IPS DF 19.7 (cell line): ENCODE measurements at places on chromosomes 5 and 9.

DNA sequence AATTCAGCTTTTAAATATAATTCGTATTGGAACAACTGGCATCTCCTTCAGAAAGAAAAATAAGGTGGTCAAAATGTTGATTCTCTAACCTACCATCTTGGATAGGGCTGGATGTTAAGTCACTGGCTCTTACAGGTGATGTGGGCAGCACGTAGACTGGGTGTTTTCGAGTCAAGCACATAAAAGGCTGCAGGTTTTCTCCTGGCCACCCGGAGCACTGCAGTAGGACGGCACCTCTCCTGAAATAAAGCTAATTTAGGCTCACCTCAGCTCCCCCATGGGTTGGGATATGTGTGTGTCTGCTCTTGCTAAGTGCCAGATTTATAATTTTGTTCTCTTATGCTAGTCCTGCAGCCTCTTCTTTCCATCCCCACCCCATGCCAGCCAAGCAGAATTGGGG lies 80.3 kb downstream of the IQGAP2 start:
- peak; percentile 28 for DNase-seq

DNA sequence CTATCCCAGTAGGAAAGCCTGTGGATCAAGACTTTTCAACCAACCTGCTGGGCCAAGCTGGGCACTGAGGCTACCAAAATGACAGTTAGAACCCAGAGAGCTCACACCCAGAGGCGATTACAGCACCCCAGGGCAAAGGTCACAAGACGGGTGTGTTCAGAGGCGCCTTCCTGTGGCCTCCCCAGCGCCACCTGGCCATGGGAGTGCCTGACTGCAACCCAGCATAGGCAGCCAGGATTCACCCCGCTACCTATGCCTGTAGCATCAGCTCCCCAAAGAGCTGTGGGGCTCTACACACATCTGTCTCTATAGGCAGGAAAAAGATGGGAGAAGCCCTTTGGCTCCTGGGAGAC lies 33.5 kb downstream of the PDGFRB start:
- no peak for DNase-seq

- peak; percentile 54 for DNase-seq
These were observed 800.4 kb upstream of the DMAC1 start for GRCh38 chr9:8599937-8600336.

- no peak for DNase-seq
These were observed 73.3 kb downstream of the INSYN2B start for GRCh38 chr5:169906745-169907649.

GRCh38 chr5:136113606-136114005 lies 19.0 kb upstream of the SMAD5 start:
- no peak for DNase-seq

DNA sequence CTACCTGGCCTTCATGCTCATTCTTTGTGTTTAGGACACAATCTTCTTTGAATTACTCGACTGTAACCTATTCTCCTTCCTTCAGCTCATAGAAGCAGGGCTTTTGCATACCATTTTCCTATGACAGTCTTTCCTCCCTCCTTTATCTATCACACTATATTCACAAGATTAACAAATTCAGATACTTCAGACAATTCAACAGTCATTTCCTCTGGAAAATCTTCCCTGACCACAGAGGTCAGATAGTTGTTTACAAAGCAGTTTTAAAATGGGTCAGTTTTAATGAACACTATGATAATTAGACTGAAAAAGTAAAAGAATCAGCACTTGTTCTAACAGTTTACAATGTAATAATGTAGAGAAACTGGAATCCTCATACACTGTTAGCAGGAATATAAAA lies 4.3 kb downstream of the CAAP1 start:
- no peak for DNase-seq

DNA sequence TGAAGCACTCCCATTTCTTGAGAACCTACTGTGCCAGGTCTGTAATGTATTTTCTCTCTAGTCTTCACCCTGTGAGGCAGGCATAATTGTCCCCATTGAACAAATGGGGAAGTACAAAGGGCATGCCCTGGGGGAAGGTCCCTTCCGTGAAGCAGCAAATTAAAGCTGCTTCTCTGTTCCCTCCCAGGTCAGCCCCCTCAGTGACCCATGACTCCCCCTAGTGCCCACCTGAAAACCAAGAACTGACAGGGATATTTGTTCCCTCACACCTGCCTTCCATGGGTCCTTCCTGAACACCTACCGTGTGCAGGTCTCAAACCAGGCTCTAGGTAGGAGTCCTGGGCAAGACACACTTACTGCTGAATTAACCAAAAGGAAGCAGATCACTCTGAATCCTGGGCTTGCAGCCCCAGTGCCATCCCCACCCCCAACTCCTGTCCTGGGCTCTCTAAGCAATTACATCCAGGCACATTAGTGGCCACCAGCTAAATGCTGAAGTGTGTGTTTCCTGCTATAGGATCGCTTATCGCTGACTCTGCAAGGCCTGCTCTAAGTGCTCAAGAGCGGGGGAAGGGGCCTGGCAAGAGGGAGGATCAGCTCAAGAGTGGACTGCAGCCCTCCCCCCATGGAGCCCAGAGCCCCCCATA lies 254.8 kb downstream of the CDK5RAP2 start:
- no peak for DNase-seq

DNA sequence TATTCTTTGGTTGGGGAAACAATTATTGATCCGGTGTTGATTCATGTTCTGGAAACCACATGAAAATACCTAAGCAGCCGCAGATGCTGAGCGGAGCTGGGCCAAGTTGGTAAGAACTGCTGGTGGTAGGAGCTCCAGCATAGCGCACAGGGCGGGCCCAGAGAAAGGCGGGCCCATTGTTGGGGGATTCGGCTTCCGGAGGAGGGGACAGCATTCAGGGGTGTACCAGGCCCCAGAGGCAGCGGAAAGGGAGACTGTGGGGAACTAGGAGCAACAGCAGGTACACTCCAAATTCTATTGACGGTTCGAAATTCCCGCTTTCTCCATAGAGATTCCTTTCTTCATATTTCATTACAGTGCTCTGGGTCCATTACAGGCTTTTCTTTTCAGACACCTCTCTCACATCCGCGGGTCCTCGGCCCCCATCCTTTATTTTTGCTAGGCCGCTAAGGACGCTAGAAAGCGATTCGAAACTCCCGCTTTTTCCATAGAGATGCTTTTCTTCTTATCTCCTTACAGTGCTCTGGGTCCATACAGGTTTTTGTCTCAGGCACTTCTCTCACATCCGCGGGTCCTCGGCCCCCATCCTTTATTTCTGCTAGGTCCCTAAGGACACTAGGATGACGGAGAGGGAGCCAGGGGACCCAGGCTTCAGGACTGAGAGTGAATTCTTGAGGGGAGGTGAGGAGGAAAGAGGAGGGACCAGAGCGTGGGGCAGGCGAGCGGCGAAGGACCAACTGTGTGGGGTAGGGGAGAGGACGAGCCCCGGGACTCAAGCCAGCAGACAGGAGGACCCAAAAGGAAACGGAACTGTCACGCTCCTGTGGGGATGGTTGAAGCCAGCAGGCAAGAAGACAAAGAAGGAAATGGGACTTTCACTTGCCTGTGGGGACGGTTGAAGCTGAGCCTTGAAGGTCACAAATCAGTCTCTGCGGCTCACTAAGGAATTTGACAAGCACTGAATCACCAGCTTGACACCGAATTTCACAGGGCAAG lies at the start of gene CCDC152:
CCDC152 (plus strand) TSS at position 213 of the 996 bp plus-strand sequence. CDS start 2,304 bp downstream, outside the sequence.
- no peak for DNase-seq

DNA sequence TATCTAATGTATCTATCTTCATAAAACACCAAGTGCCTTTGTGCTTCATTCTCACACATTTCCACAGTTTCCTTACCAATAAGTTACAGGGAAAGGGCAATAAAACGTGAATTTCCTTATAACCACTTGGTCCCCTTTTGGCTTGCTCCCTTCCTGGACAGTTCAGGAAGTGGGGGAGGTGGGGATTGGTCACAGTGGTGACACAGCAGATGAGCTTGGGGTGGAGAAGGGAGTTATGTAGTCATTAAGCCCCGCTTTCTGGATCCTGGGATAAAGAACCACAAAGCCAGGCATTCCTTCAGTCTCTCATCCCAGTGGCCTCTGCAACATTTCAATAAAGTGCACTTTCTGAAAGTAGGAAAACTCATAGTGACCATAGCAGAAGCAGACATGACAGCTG lies 47.1 kb upstream of the FYB1 start:
- no peak for DNase-seq

DNA sequence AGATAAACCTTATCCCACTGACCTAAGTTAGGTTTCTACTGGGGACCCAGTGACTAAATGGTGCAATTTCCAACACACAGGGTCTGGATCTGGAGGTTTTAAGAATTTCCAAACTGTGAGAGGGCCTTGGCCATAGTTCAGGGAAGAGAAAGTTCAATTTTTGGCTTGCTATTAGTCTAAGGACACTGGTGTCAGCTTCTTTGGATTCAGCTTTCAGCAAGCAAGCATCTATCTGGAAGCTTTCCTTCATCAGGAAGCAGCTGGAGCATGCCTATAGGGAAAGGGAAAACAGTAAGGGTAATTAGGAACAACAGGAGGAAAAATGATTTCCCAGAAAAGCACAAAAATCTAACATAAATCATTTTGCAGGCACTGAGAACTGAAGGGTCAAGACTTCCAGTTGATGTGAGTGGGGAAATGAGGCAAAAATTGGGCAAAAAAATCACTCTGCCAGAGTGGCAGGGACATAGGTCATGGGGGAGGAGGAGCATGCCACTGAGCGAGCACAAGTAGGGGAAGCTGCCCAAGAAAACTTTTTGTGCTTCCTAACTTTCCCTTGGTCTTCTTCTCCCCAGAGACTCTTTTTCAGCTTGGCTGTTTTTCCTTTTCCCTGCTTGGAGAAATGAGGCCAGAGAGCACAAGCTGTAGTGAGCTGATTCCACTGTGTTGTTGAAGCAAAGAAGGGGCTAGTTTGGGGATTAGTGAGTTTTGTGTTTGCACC lies 299.6 kb downstream of the FGF10 start:
- DNase-seq = no peak

DNA sequence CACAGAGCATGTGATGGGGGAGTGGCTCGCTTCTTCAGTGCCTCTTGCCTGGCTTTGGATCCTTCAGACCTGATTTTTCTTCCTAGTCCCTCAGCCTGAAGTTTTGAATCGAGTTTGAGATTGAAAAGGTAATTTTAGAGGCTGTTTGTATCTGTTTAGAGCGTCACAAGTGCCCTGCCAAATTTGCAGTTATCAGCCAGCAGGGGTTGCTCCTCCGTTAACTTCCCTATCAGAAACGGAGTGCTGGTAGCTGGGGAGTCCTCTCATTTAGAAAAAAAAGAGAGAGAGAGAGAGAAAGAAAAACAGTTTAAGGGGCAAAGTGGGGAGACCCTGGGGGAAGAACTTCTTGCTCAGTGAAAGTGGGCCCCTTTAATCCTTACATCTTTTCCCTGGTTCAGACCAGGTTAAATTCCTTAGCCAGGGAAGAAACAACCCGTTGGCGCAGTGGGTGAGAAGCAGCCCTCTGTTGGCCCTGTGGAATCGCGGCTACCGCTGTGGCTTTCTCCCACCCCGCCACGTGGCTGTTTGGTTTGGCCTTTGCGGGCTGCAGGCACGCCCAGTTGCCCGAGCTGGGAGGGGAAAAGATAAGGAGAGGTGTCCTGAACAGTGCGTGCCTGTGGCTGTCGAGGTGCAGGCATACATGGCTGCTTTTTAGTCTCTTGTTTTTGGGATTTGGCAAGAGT lies 576.7 kb upstream of the ACO1 start:
- DNase-seq = no peak

- no peak for DNase-seq
These were observed 273.5 kb upstream of the IRX2 start for GRCh38 chr5:3024976-3025375.

DNA sequence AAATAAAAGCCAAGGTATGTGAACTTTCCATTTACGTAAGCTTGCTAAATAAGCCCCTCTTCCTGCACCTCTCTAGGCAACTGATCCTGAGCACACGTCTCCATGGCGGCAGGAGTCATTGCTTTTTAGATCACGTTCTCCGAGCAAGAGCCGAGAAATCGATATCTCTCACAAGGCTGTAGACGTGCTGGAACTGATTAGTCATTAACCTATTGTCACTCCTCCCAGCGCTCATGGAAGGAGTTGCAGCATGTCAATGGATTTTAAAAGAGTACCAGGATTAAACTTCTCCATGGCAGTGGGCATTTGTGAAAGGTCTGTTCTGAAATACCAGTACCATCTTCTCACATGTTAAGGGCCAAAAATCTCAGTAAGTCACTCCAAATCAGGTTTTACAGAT lies 4.7 kb upstream of the ADCY2 start:
- DNase-seq = peak; percentile 38

DNA sequence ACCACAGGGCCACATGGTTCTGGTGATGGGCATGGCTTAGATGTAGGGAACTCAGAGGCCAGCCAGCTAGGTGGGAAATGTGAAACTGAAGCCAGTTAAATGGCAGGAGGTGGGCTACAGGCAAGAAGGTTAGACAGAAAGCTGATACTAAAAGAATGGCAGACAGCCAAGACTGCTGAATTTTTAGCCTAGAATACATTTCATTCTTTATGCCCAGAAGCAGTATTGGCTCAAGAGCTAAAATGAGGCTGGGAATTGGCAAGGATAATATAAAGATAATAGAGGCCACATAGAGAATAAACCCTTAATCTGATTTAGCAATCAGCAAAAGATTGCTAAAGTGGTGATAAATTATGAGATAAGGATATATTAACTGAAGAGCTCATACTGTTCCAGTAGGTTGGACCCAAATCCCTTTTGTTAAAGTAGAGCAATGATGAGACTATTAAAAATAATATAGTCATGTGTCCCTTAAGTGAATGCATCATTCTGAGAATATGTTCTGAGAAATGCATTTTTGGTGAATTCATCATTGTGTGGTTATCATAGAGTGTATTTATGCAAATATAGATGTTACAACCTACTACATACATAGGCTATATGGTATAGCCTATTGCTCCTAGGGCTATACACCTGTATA lies 234.3 kb downstream of the CHSY3 start:
- DNase-seq = no peak

- no peak for DNase-seq
These were observed 110.1 kb upstream of the OTULINL start for GRCh38 chr5:14471507-14471906.

- no peak for DNase-seq
These were observed 1429.1 kb downstream of the MAT2B start for GRCh38 chr5:164934561-164934960.

DNA sequence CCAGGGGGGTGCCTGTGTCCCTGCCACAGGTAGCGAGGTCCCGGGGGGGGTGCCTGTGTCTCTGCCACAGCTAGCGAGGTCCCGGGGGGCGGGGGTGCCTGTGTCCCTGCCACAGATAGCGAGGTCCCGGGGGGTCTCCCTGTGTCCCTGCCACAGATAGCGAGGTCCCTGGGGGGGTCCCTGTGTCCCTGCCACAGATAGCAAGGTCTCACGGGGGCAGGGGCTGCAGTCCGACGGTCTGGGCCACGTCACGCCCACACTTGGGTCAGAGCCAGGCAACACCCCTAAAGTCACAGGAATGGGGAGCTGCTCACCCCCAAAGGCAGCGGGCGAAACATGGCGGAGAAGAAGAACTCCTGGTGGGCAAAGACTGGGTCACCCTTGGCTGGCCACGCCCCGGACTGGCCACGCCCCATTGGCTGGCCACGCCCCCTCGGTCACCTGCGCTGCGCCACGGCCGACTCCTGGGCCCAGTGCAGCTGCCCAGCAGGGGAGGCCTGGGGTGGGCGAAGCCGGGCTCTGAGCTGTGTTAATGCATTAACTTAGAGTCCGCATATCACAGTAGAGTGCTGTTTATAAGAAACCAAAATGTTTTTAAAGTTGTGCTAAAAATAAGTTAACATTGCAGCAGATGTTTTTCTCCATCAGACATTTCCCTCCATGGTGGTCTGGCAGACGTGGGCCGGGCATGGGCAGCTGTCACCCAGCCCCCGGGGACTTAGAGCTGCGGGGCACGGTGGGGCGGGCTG lies 7.0 kb downstream of the NOXA1 start:
- no peak for DNase-seq

- no peak for DNase-seq
These were observed 517.8 kb downstream of the IRX1 start for GRCh38 chr5:4113426-4113825.
